Heart right ventricle (tissue), 16 donors: ENCODE measurements at places on chromosomes 6 and 20. TPM values are rescaled to one million over a fixed set of nuclear protein-coding genes. Genes with fewer than 3 reads are reported as not detected.

GRCh38 chr6:141210901-141211300 lies 921.8 kb upstream of the GJE1 start:
- H3K27me3 ChIP-seq: no peaks in the 10 kb centered on the region
- H3K27ac ChIP-seq: no peak overlapping the region
- H3K4me3 ChIP-seq: no peak overlapping the region
- no peaks in the 10 kb centered on the region for H3K36me3 ChIP-seq

- no peak overlapping the region for H3K4me3 ChIP-seq
- DNase-seq: no peak
- H3K4me1 ChIP-seq: peaks cover 56% of the 10 kb centered on the region
- peaks cover 4% of the 10 kb centered on the region for H3K36me3 ChIP-seq
- no peak overlapping the region for H3K27ac ChIP-seq
- H3K27me3 ChIP-seq: no peaks in the 10 kb centered on the region
Measured at GRCh38 chr20:19828232-19828631, 70.2 kb downstream of the RIN2 start.

GRCh38 chr6:31979238-31979898 lies 2.5 kb upstream of the C4A start:
- H3K4me1 ChIP-seq: no peaks in the 10 kb centered on the region
- H3K4me3 ChIP-seq: no peak overlapping the region
- peaks cover 15% of the 10 kb centered on the region for H3K36me3 ChIP-seq
- DNase-seq: no peak
- H3K27me3 ChIP-seq: no peaks in the 10 kb centered on the region

DNA sequence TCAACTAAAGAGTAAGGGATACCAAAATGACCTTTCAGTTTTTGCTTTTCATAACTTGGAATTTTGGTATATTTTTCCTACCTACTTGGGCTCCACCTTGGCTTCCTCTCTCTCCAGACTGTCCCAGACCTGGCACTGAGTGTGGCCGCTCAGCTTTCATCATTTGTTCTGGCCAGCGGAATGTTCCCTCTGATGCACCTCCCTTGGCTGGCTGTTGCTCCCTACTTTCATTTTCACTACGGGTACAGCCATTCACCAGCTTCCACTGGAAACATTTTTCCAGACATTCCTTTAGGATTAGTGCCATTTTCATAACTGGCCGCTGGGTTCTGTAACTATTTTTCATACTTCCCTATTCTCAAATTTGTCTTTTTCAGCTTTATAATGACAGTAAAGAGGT lies 487.4 kb downstream of the TENT5A start:
- H3K27me3 ChIP-seq: no peaks in the 10 kb centered on the region
- H3K4me3 ChIP-seq: no peak overlapping the region
- H3K36me3 ChIP-seq: no peaks in the 10 kb centered on the region
- H3K27ac ChIP-seq: no peak overlapping the region

- H3K36me3 ChIP-seq: no peaks in the 10 kb centered on the region
- H3K27ac ChIP-seq: no peak overlapping the region
- no peaks in the 10 kb centered on the region for H3K27me3 ChIP-seq
- no peak overlapping the region for H3K4me3 ChIP-seq
- DNase-seq: no peak
- no peaks in the 10 kb centered on the region for H3K4me1 ChIP-seq
Measured at GRCh38 chr6:88945415-88946008, 17.9 kb downstream of the RNGTT start.

The PLEKHG1 gene
- 10.4 TPM for total RNA-seq

- H3K4me3 ChIP-seq: no peak overlapping the region
- H3K36me3 ChIP-seq: no peaks in the 10 kb centered on the region
- peak overlapping the region; percentile 49 for H3K27ac ChIP-seq
- peaks cover 86% of the 10 kb centered on the region for H3K4me1 ChIP-seq
Measured at GRCh38 chr6:7166410-7167293, 58.9 kb downstream of the RREB1 start.

GRCh38 chr20:23857962-23858595 lies 21.5 kb downstream of the CST5 start:
- peaks cover 7% of the 10 kb centered on the region for H3K27me3 ChIP-seq
- H3K36me3 ChIP-seq: no peaks in the 10 kb centered on the region
- H3K4me3 ChIP-seq: no peak overlapping the region
- H3K27ac ChIP-seq: no peak overlapping the region
- no peak for DNase-seq
- H3K4me1 ChIP-seq: no peaks in the 10 kb centered on the region

The LRRC73 gene
- total RNA-seq: 3.8 TPM

GRCh38 chr6:40962241-40962640 lies 76.8 kb downstream of the UNC5CL start:
- no peak for DNase-seq
- H3K36me3 ChIP-seq: no peaks in the 10 kb centered on the region
- H3K27ac ChIP-seq: no peak overlapping the region
- no peaks in the 10 kb centered on the region for H3K27me3 ChIP-seq
- no peaks in the 10 kb centered on the region for H3K4me1 ChIP-seq

DNA sequence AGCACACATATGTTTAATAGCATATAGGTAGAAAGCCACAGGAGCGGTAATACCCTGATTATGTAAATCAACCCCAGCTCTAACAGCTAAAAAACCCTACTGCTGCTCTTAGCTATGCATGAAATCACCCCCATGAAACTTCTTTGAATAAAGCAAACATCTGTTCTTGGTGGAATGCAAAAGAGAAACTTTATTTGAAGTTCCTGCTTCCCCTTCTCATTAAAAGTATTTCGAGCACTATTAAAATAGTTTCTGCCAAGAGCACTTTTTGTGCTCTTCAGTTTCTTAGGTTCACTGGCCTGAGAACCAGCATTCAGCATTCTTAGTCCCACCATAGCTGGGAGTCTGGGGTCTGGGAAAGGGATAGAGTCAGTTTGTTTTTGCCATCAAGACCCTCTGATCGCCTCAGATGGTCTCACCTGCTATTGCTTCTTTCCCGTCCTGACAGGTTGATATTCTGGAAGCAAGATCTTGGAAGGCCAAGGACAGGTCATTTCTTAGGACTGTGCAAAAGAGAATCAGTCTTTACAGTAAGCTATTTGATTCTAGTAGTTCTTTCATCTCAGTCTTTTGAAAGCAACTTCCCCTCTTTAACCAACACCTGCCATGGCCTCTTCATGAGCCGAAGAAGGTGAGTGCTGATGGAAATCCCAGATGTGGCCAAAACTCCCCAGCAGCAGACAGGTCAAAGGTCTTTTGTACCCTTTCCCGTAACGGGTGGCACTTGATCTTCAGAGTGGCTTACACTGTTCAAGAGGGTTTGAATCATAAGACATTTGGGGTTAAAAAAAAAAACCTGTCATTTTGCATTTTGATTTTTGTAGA lies 76.5 kb upstream of the TMEM170B start:
- no peak overlapping the region for H3K27ac ChIP-seq
- H3K36me3 ChIP-seq: no peaks in the 10 kb centered on the region
- no peaks in the 10 kb centered on the region for H3K4me1 ChIP-seq
- DNase-seq: no peak
- no peak overlapping the region for H3K4me3 ChIP-seq

- no peak overlapping the region for H3K4me3 ChIP-seq
- DNase-seq: no peak
- peaks cover 5% of the 10 kb centered on the region for H3K27me3 ChIP-seq
- no peaks in the 10 kb centered on the region for H3K36me3 ChIP-seq
Measured at GRCh38 chr6:169738204-169738975, 13.0 kb downstream of the DYNLT2 start.

DNA sequence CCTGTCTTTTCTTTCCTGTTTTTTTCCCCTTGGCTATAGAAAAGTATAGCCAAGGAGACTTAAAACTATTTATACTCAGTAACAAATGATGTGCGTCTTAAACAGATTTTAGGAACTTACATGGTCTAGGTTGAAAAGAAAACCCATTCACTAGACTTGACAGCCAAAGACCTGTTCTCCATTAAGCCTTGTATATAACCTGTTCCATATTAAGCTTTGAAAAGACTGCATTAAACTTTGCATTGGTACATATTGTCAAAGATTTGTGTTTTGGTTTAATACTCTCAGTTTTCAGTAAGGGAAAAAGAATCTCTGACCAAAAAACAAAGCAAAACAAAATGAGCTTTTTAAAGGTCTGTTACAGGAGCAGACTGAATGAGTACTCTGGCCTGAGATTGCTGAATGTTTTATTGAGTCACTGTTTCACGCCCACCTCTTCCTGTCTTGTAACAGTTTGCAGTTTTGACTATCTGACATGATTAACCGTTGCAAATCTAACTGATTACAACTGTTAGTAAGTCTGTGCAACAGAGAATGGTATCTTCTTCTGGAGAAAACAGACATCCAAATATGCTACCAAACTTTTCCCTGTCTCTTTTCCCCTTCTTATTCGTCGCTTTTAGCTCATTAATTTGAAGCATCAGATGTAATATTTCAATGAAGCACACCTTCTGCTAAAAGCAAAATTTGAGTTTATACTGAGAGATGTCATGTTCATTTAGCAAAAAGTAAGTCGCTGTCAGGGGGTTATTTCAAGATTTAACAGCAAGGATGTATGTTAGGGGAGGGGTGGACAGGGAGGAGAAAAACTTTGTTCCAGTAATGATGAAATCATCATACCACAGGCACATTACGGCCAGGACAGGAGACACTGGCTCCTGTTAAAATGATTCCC lies 59.1 kb upstream of the SUPT3H start:
- H3K36me3 ChIP-seq: no peaks in the 10 kb centered on the region
- DNase-seq: no peak
- no peak overlapping the region for H3K4me3 ChIP-seq
- H3K27ac ChIP-seq: peak overlapping the region; percentile 37
- H3K27me3 ChIP-seq: no peaks in the 10 kb centered on the region

- H3K4me3 ChIP-seq: peak overlapping the region; percentile 88
- no peak for DNase-seq
- H3K27me3 ChIP-seq: no peaks in the 10 kb centered on the region
- H3K4me1 ChIP-seq: peaks cover 22% of the 10 kb centered on the region
Measured at GRCh38 chr6:85594197-85594930, 706 bp upstream of the SNX14 start.

The TAGAP gene
- 0.60 TPM for total RNA-seq

DNA sequence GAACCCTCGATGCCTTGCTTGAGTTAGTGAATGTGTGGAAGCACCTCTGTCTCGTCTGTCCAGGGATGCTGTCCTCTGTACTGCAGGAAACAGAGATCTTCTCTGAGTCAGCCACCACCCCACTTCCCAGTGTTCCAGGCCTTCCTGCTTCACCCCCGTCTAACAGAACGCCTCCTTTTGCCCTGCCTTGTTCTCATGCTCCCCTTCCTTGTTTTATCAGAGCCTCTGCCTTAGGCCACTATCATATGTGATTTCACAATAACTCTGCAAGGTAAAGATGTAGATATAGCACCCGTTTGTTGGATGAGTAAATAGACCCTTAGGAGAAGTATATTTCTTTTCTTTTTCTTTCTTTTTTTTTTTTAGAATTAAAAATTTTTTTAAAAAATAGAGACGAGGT lies 106.7 kb upstream of the CLDN20 start:
- no peaks in the 10 kb centered on the region for H3K27me3 ChIP-seq
- H3K4me3 ChIP-seq: no peak overlapping the region
- no peaks in the 10 kb centered on the region for H3K36me3 ChIP-seq
- no peak for DNase-seq
- H3K27ac ChIP-seq: no peak overlapping the region
- H3K4me1 ChIP-seq: no peaks in the 10 kb centered on the region
